ENCODE measurements at places on chromosomes 5 and 9.

DNA sequence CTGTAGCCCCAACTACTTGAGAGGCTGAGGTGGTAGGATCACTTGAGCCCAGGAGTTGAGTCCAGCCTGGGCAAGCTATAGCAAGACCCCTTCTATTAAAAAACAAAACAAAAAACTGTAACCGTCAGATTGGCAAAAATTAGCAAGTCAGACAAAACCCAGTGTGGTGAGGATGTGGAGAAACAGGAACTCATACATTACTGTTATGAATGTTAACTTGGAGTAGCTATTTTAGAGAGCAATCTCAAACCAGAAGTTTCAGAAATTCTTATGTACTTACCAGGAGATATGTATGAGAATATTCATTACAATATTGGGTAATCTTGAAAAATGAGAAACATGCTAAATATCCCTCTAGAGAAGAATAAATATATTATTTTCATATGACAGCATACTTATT lies 120.3 kb downstream of the INVS start:
- DNase-seq: no peak

- no peak for DNase-seq
Measured at GRCh38 chr5:102529447-102529846, 30.6 kb upstream of the SLCO6A1 start.

DNA sequence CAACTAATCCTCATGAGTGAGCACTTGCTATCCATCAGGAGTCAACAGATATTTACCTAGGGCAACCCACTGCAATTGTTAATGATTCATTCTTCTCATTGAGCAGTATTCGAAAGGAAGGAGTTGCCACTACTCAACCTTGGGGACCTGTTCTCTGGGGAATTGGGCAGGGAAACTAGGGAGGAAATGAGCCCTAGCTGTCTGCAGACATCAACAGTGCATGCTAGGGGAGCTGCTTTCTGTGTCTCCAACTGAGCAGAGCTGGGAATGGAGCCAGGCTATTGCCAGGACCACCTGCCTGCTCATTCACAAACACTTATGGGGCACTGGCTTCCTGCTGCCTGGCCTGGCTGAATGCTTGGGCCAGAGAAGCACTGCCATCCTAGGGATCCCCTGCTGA lies 183.4 kb downstream of the TMEM38B start:
- no peak for DNase-seq

DNA sequence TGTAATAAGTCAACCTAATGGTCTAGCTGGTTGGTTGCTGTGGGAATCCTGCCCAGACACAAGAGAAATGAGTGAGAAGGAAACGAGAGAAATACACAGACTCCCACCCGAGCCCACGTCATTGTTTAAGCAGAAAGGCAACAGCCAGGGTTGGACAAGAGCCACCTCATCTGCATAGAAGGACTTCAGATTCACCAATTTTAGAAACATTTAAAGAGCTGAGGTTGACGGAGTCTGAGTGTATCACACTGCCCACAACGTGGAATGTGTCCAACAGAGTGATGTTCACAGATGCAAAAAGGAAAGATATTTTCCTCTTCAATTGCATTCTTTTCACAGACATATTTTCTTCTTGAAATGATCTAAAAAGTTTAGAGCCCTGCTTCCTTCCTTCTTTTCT lies 349.5 kb downstream of the AGTPBP1 start:
- no peak for DNase-seq

GRCh38 chr9:131347376-131348020 lies 46.4 kb upstream of the PRRC2B start:
- no peak for DNase-seq

DNA sequence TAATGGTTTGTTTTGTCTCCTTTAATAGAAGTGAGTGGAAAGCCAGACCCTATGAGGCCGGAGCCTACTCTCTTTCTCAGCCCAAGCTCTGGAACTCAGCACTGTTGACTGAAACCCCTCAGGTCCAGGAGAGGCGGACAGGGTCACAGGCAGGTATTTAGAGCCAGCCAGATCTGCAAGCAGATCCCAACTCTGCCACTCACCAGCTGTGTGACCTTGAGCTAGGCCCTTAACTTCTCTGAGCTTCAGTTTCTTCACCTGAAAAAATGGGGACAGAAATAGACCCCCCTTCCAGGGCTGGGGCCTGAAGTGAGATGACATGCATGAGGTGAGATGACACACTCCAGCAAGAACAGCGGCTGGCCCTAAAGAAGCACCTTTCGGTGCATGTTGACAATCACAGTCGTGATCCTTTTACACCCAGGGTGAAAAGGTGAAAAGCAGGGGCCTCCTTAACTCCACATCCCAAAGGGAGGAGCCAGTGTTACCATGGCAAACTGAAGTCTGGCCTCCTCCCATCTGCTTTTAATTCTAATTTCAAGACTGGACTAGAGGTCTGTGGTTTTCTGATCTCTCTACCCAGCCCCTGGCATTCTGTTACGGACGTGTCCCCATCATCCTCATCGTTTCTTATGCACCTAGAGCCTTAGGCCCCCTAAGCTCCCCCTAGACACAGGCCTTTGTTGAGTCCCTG lies 27.2 kb downstream of the MORN5 start:
- no peak for DNase-seq

GRCh38 chr5:123119334-123119986 lies 30.4 kb downstream of the PRDM6 start:
- no peak for DNase-seq

GRCh38 chr5:136225796-136226195 lies 32.8 kb upstream of the SMIM32 start:
- DNase-seq: no peak

- no peak for DNase-seq
Measured at GRCh38 chr9:115880221-115880885, 273.2 kb upstream of the PAPPA start.

DNA sequence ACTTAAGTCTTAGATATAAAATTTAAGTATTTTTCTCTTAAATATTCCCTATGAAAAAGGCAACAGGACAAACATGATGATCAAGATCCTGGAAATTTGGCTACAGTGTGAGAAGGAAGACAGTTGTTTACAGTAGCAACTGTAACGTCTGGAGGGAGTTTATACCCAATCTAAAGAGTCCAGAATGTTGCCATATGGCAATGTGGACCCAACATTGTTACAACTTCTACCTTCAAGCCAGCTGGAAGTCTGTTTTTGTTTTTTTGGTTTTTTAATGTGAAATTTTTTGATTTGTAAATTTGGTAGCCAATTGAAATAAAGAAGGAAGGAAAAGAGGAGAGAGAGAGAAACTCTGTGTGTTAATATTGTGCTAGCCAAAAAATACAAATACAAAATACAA lies 233.4 kb downstream of the CHSY3 start:
- no peak for DNase-seq

DNA sequence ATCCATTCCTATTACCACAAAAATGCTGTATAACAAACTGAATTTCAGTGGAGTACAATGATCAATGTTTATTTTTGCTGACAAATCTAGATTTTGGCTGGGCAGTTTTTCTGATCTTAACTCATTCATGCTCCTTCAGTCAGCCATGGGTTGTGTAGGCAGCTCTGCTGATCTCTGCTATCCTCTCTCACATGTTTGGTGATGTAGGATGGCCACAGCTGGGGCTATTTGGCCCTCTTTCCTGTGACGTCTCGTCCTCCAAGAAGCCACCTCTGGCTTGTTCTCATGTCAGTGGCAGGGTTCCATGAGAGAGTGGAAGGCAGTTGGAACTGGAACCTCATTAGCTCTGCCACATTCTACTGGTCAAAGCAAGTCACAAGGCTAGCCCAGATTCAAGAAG lies 8.9 kb downstream of the NLN start:
- no peak for DNase-seq

DNA sequence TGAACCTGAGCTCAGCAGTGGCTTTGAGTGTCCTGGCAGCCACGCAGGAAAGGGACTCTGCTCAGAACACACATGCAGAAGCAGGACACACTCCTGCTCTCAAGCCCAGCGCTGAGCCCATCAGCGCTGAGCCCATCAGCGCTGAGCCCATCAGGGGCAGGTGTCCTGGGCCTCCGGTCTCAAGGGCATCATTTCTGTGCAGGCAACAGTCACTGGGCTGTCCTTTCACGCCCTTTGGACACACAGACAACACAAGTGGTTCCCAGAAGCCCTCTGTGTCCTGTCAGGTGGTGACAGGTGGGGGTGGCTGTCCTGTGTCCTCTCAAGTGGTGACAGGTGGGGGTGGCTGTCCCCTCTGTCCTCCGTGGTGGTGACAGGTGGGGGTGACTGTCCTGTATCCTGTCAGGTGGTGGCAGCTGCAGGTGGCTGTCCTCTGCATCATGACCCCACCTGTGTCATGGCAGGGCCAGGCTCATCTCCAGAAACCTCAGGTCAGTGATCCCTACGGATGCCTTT lies 39.0 kb upstream of the CLPTM1L start:
- no peak for DNase-seq

DNA sequence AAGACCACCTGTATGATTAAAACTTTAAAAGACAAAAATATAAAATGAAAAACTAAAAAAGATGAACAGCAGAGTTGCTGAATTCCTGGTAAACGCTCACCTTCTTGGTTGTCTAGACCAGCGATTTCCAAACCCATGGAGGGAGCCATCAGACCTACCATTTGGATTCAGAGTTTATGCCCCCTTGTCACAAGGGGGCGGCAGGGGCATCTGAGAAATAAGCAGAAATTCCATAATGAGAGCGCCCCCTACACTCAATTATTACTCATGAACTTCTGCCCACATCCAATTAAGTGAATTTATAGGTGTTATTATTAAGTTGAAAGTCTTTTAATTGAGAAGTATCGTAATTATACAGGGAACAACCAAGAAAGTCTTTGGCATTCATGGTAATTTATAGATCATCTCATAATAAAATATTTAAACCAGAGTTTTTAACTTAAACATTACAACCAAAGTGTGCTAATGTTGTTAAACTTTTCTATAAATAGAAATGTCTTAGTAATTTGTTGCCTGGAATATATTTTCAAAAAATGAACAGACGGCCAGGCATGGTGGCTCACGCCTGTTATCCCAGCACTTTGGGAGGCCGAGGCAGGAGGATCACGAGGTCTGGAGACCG lies 35.2 kb upstream of the SPATA31C2 start:
- peak; percentile 78 for DNase-seq

- no peak for DNase-seq
Measured at GRCh38 chr9:21432672-21433425, 7.4 kb upstream of the IFNA1 start.

DNA sequence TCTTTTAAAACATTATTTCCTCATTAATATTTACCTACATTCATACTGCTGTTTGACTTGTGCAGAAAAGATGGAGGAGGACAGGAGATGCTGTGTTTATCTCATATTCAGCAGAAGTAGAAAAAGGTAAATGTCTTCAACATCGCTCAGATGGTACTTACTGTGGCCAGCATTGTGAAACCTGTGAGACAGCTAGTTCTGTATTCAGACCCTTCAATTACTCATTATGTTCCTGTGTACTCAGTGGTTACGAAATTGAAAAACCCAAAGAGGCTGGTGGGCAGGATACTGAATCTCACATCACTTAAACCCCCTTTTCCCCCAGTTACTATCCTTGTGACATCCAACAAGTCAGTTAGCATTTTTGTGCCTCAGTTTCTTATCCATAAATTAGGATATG lies 216.0 kb downstream of the KDM4C start:
- peak; percentile 7 for DNase-seq

- DNase-seq: no peak
Measured at GRCh38 chr5:133756036-133756435, 143.7 kb upstream of the FSTL4 start.

DNA sequence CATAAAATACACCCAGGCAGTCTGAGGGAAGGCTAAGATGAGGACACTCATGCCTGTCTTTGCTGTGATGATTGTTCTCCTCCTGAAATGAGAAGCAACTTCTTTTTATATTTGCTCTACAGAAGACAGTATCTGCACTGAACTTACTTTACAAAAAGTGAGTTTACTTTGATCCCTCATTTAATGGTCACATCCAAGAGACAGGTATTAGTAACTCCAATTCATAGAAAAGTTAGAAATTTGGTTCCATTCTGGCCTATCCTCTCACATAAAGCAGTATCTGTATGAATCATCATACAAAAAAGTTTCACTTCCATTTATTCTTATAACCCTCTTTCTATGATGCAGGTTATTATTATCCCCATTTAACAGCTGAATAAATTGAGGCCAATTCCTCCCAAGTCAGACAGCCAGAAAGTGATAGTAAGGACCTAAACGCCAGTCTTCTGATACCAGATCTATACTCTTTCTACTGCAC lies 15.2 kb downstream of the TSTD2 start:
- DNase-seq: no peak

- no peak for DNase-seq
Measured at GRCh38 chr9:108417726-108418125, 438.1 kb downstream of the ACTL7B start.

GRCh38 chr9:29012911-29013310 lies 1439.6 kb upstream of the C9orf72 start:
- no peak for DNase-seq

GRCh38 chr9:6198251-6198650 lies 17.4 kb upstream of the IL33 start:
- no peak for DNase-seq

DNA sequence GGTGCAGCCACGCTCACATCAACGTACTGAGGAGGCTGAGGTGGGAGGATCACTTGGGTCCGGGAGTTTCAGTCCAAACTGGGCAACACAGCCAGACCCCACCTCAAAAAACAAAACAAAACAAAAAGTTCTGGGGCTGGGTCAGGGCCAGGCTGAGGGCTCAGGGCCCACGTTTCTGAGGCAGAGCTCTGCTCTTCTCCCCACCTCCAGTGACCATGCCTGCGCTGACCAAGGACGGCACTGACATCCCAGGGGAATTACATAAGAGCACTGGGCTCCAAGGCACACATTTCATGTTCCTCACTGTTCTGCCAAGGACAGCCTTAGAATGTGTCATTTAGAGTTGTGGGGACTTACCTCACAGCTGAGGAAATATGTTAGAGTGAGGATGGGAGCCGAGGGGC lies 40.4 kb upstream of the TESK1 start:
- no peak for DNase-seq

GRCh38 chr9:21802418-21803000 lies at the start of gene MTAP:
MTAP (plus strand) TSS chr9:21802636; CDS start chr9:21802749, 113 bp downstream.
- peak; percentile 85 for DNase-seq

GRCh38 chr5:86625148-86625547 lies 7.4 kb downstream of the COX7C start:
- DNase-seq: no peak

GRCh38 chr5:139389701-139390638 lies at the start of gene MZB1:
MZB1 (minus strand) TSS chr5:139389913; CDS start chr5:139389856, 57 bp downstream.
- peak; percentile 91 for DNase-seq

DNA sequence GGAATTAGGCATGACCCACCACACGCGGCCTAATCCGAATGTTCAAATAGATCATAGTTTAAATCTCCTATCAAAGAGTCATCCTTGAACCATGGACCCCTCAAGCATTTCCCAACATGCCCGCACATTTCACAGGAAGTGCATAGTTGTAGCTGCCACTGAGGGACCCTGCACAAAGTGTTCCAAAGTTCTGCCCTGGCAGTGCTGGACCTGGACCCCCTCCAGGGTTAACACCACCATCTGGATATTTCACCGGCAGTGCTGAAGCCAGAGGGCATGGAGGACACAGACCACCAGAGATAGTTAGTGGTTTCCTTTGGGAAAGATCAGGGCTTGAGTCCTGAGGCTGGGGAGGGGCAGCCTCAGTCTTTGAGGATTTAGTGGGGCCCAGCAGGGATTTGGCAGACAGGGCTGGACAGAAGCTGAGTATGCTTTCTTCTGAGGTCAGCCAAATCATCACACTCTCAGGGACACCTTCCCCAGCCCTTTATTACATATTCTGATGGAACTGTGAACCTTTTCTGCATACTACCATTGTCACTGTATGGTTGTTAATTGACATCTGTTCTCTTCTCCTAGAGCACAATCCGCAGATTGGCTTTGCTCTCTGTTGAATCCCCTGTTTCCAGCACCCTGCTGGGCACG lies 143.6 kb upstream of the EFNA5 start:
- DNase-seq: no peak

GRCh38 chr5:1010641-1011046 lies 2.0 kb downstream of the NKD2 start:
- DNase-seq: no peak

Data from activated CD8-positive, alpha-beta T cell treated with anti-CD3 and anti-CD28 coated beads for 36 hours (primary cell).